WTC11 (cell line): ENCODE measurements at places on chromosomes 6 and 20. TPM values are rescaled to one million over a fixed set of nuclear protein-coding genes. Genes with fewer than 3 reads are reported as not detected.

DNA sequence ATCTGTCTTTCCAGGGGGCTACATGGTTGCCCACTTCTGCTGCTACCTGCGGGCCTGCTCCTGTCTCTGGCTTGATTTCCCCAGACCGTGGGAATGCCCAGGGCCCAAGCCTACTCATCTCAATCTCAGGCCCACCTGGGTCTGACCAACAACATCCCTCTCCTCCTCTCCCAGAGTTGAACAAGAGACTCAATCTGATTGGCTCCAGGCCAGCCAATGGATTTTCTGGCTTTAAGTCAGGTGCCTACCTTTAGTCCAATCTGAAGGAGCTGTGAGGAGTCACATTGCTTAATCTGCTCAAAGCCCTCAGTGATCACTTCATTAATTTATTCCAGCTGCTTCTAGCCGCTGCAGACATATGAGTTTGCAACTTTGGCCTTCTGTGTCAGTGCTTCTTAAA, 162.4 kb upstream of the KCNG1 start:
- no peaks in the 10 kb centered on the region for H3K27me3 ChIP-seq
- DNase-seq, result no peak
- H3K4me3 ChIP-seq, result no peak overlapping the region
- no peaks in the 10 kb centered on the region for H3K36me3 ChIP-seq
- no peak overlapping the region for H3K27ac ChIP-seq
- peaks cover 4% of the 10 kb centered on the region for H3K4me1 ChIP-seq

DNA sequence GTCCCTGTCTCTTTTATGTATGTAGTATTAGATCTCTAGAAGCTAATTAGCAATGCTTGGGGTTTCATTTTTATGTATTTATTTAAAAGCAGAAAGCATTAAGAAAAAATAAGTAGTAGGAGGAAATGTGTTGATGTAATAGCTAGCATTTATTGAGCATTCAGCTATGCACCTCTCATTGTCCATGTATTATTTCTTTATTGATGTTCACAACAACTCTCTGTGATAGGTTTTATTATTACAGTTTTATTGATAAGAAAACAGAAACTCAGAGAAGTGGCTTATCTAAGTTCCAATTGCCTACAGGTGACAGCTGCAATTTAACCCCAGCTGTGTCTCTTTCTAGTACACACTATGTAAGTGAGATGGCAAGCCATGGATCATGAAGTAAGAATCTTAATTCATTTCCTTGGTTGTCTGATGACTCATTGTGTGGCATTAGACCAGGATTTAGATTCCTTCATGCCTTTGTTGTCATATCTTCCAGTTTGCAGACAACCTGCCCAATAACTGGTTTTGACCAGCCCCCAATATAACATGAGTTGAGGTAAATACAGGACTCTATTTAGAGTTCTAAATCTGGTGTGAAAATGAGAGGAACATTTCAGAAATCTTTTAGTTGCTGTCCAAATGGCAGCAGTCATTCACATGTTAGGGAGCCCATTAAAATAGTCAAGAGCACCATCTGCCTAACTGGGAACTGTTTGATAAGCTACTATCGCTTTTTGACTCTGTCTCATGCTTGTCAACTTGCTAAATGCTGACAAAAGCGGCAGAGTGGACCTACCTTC, 170.8 kb upstream of the PHACTR1 start:
- H3K4me3 ChIP-seq, result no peak overlapping the region
- no peaks in the 10 kb centered on the region for H3K4me1 ChIP-seq
- H3K36me3 ChIP-seq, result peaks cover 17% of the 10 kb centered on the region
- peaks cover 3% of the 10 kb centered on the region; the same call in 1 of the 2 replicates for H3K27me3 ChIP-seq
- no peak overlapping the region for H3K27ac ChIP-seq

- H3K36me3 ChIP-seq, result no peaks in the 10 kb centered on the region; the same call in 1 of the 2 replicates
- peak overlapping the region; percentile 90 for H3K4me3 ChIP-seq
- DNase-seq, result peak; percentile 98
- H3K27me3 ChIP-seq, result peaks cover 27% of the 10 kb centered on the region
- peaks cover 20% of the 10 kb centered on the region for H3K4me1 ChIP-seq
- peak overlapping the region; percentile 67 for H3K27ac ChIP-seq
Measured at GRCh38 chr6:56955171-56956155, 556 bp downstream of the BEND6 start.

GRCh38 chr6:20028143-20028542, 184.1 kb downstream of the MBOAT1 start:
- H3K27ac ChIP-seq, result no peak overlapping the region
- H3K4me1 ChIP-seq, result peaks cover 10% of the 10 kb centered on the region
- H3K36me3 ChIP-seq, result peaks cover 4% of the 10 kb centered on the region; the same call in 1 of the 2 replicates
- peak; percentile 32 for DNase-seq

Gene POPDC3
- 1.7 to 2.8 TPM (median 2.7 TPM) in 3 replicates for total RNA-seq

Gene HACE1
- total RNA-seq, result 18.1 to 21.7 TPM (median 21.6 TPM) in 3 replicates
